Activated CD4-positive, alpha-beta memory T cell treated with anti-CD3 and anti-CD28 coated beads for 36 hours (primary cell): ENCODE measurements at places on chromosomes 16 and 17. TPM values are rescaled to one million over a fixed set of nuclear protein-coding genes. Genes with fewer than 3 reads are reported as not detected.

CLEC3A gene
- not detected for total RNA-seq

MYH1 gene
- total RNA-seq = not detected

SLC35G6 gene
- total RNA-seq = not detected

TRIM25 gene
- total RNA-seq = 126 TPM

NPIPB6 gene
- 1.8 TPM for total RNA-seq

SLC25A10 gene
- total RNA-seq = 25.1 TPM

ACSM3 gene
- total RNA-seq = 17.4 TPM

GPRC5B gene
- not detected for total RNA-seq

HAPSTR1 gene
- 47.1 TPM for total RNA-seq

DNAH17 gene
- 0.21 TPM for total RNA-seq

KRTAP2-3 gene
- not detected for total RNA-seq

KRT20 gene
- total RNA-seq = not detected

ZNF597 gene
- total RNA-seq = 1.6 TPM

NMT1 gene
- 158 TPM for total RNA-seq

PPP1R1B gene
- total RNA-seq = not detected

ICAM2 gene
- 66.7 TPM for total RNA-seq

SMIM5 gene
- total RNA-seq = not detected

ZNF469 gene
- 0.31 TPM for total RNA-seq

SEZ6L2 gene
- 0.38 TPM for total RNA-seq
